ENCODE measurements at places on chromosomes 7 and 10.

- H3K36me3 ChIP-seq: no peaks in the 10 kb centered on the region
- no peaks in the 10 kb centered on the region for H3K4me1 ChIP-seq
- no peaks in the 10 kb centered on the region for H3K27me3 ChIP-seq
- DNase-seq: no peak
- no peak overlapping the region for H3K27ac ChIP-seq
Observed at GRCh38 chr7:127536741-127537140, 48.7 kb downstream of the GCC1 start.

- no peaks in the 10 kb centered on the region for H3K36me3 ChIP-seq
- DNase-seq: no peak
- no peak overlapping the region for H3K4me3 ChIP-seq
- H3K4me1 ChIP-seq: peaks cover 2% of the 10 kb centered on the region
- peaks cover 13% of the 10 kb centered on the region for H3K27me3 ChIP-seq
- H3K27ac ChIP-seq: no peak overlapping the region
Observed at GRCh38 chr10:104642658-104643302, 1.7 kb downstream of the SORCS3 start.

GRCh38 chr10:133221331-133221730 is 8.7 kb upstream of the UTF1 start:
- no peak overlapping the region for H3K27ac ChIP-seq
- no peak overlapping the region for H3K4me3 ChIP-seq
- no peak for DNase-seq
- no peaks in the 10 kb centered on the region for H3K36me3 ChIP-seq
- peaks cover 8% of the 10 kb centered on the region for H3K27me3 ChIP-seq

DNA sequence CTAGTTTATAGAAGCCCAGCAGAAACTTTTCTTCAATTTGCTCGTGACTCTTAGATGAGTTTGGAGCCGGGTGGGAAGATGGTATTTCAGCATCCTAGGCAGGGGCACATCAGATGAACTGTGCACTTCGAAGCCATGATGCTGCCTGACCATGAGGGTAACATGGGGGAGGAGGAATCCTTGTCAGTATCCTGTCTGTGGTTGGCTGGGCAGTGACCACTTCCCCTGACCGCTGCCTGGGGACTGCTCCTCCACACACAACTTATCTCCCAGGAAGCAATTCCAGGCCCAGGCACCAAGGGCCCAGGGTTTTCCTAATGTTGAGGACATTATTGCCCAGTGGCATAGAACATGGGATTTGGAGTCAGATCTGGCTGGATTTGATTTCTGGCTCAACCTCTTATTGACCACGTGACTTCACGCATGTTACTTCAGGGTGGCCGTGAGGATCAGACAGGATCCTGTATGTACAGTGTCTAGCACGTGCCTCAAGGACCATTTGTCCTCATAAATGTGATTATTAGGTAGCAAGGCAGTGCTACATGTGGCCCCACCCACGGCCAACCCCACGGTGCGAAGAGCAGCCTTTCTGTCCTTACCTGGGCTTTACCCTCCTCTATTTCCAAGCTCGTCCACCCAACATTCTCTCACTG is 65.2 kb downstream of the PTPRE start:
- H3K4me3 ChIP-seq: no peak overlapping the region
- DNase-seq: no peak
- no peak overlapping the region for H3K27ac ChIP-seq
- H3K4me1 ChIP-seq: no peaks in the 10 kb centered on the region
- no peaks in the 10 kb centered on the region for H3K27me3 ChIP-seq
- no peaks in the 10 kb centered on the region for H3K36me3 ChIP-seq

DNA sequence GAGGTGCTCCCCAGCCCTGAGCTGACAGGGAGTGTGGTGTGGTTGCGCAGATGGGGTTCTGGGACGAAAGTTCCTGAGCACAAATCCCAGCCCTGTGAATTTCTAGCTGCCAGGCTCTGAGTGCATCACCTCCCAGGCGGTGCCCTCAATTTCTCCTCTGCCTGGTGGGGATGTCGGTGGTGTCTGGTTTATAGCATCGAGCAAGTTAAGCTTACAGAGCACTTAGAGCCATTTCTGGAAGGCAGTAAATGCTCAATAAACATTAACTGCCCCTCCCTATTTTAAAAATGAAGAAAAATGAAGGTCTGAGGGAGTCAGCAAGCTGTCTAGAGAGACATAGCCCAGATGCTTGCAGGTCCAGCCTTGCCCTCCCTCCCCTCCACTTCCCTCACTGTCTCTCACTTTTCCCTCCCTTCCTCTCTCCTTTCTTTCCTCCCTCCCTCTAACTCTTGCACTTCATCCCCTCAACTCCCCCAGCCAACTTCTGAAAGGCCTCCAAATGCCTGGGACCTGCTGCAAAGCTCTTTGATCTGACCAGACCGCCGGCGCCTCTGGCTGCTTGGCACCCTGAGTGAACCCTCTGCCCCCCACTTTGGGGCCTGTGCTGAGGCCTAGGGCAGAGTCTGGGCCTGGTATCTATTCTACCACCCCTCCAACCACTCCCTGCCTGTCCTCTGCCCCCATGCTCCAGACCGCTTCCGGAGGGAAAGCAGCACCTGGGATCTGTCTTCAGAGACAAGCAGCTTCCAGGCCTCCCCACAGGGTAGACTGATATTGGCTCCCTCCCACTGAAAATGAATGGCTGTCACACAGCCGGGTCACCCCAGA is 438.3 kb downstream of the RPS24 start:
- DNase-seq: no peak
- no peak overlapping the region for H3K4me3 ChIP-seq
- no peaks in the 10 kb centered on the region for H3K27me3 ChIP-seq
- H3K27ac ChIP-seq: no peak overlapping the region
- H3K36me3 ChIP-seq: no peaks in the 10 kb centered on the region
